Stimulated activated CD4-positive, alpha-beta T cell treated with anti-CD3 and anti-CD28 coated beads, Interleukin-1b, Interleukin-23, amount 100 ng/mL, for 1 hour (primary cell): ENCODE measurements at places on chromosomes 2 and 18.

DNA sequence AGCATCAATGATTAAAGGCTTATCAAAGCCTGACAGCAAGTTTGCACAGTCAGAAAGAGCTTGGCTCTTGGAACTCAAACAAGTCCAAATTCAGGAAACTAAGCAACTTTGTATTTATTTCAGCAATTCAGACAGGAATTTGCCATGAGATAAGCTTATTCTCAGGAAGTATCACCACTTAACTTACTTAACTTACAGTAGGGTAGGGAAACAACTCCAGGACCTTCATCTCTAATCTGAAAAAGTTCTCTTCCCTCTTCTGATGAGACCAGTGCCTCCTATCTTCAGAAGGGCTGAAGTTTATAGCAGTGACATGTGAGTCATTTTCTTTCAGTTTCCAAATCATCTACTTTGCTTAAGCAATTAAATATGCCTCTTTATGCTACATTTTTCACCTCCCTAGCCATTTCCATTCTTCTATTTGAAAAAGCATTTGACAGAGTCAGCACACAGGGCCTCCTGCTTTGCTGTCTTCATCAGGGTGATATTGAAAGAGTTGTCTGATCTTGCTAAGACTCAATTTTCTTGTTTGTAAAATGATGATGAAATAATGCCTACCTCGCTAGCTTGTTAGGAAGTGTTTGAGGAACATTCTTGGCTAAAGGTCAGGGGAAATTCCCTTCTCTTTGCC lies 389.5 kb downstream of the RND3 start:
- no peak for DNase-seq

- no peak for DNase-seq
Observed at GRCh38 chr2:86338778-86339295, 1.4 kb upstream of the REEP1 start.

- no peak for DNase-seq
Observed at GRCh38 chr2:8548065-8548618, 133.7 kb upstream of the ID2 start.

DNA sequence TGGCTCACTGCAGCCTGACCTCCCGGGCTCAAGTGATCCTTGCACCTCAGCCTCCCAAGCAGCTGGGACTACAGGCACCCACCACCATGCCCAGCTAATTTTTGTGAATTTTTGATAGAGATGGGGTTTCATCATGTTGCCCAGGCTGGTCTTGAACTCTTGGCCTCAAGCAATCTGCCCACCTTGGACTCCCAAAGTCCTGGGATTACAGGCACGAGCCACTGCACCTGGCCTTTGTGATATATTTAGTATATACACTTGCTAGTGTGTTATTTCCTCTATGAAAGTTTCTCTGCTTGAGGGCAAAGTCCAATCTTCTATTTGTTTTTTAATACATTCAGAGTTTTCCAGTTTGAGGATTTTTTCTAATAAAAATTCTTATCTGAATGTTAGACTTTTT lies 119.3 kb downstream of the GALNT3 start:
- no peak for DNase-seq

- no peak for DNase-seq
Observed at GRCh38 chr2:134217924-134218323, 35.9 kb upstream of the MGAT5 start.

DNA sequence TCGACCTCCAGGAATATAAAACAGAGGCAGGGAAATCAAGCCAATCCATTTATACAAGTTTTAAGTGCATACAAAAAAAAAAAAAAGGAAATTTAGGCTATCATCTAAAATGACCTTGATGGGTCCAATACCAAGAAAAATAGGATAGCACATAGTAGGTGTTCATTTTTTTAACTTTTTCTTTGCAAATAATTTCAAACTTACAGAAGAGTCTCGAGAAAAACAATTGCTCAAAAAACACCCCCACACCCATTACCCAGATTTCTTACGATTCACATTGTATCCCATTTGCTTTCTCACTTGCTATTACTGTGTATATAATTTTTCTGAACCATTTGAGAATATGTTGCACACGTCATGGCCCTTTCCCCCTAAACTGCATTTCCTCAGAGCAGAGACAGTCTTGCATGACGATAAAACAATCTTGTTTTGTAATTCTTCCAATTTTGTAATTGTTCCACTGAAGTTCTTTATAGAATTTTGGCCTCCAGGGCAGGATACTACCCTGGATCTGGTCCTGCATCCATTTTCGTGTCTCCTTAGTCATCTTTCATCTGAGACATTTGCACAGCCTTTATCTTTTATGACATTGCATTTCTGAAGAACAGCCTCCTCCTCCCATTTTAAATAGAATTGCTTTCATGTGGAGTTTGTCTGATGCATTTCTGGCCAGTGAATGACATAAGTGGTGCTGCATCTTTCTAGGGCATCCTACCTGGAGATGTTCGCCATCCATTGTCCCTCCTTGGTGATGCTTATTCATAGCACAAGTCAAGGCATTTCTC lies 68.9 kb downstream of the CYB5A start:
- no peak for DNase-seq

DNA sequence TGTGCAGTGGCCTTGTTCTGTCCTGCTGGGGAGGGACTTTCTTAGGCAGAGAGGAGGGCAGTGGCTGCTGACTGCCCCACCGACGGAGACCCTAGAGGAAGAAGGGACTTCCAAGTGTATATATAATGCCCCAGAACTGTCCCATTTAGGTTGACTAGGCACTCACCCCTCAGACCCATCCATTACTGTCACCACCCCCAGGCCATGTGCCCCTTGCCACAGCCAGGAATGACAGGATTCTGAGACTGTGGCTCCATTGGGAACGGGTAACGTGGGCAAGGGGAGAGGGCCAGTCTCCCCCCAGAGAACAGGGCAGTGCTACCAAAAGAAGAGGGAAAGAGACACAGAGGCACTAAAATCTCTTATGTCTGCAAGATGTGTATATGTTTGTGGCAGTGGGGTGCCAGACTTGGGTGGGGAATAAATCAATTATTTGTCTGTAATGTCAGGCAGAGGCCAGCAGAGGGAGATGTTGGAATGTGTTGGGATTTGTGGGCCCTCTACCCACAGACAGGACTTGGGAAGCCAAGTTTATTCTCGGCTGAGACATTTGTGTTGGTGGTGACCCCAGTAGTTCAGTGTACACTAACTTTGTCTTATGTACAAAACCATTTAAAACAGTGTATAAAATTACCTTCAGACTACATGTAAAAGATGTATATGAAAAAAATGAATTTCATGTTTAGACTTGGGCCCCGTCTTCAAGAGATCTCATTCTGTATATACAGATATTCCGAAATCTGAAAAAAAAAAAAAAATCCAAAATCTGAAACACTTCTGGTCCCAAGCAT lies 24.0 kb upstream of the TMEM37 start:
- DNase-seq, result no peak

DNA sequence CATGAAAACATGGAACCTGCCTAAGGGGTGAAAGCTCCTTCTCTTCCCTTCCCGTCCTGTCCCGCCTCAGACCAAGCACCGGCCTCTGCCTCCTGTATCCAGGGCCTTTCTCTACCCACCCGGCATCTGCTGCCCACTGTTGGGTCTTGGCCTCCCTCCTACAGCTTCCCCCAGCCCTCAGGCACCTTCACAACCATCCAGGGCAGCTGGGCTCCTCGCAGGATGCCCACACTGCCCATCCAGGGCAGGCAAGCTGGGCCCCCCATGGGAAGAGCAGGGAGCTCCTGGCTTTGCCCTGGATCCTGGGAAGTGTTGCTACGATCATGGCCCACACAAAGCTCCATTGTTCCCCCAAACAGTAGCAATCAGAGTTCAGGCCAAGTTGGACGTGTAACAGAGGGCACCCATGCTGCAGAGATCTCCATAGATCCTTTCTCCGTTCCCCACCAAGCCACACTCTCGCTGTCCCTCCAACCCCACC lies 206.6 kb downstream of the NDUFA10 start:
- DNase-seq, result no peak

GRCh38 chr2:44009136-44009735 lies 13.4 kb upstream of the LRPPRC start:
- no peak for DNase-seq

DNA sequence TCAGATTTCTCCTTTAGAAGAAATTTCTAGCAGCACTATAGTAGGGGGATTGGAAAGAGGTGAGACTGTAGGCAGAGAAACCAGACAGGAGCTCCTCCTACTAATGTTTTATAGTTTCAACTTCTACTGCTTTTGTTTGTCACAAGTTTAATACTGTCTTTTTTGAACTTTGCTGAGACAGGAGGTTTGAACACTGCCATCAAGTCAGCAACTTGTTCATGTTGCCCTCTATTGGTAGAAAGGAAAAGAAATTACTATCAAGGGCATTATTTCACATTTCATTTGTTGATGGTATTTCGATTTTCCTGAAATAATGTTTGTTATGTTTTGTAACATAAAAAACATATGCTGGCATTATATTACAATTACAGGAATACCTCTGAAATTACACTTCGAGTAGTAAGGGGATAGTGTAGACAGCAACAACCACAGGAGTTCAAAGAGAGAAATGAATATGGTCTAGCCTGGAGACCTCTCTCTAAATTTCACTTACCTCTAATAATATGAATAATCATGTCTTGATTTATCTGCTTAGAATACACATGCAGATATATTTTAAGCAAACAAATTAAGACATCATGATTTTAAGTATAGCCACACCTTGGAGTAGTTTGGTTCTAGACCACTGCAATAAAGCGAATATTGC lies 12.4 kb upstream of the CCDC88A start:
- DNase-seq, result no peak

- DNase-seq, result no peak
Observed at GRCh38 chr2:101486258-101486701, 11.4 kb upstream of the RFX8 start.

- no peak for DNase-seq
Observed at GRCh38 chr2:219368690-219369191, 19.0 kb downstream of the DNPEP start.

DNA sequence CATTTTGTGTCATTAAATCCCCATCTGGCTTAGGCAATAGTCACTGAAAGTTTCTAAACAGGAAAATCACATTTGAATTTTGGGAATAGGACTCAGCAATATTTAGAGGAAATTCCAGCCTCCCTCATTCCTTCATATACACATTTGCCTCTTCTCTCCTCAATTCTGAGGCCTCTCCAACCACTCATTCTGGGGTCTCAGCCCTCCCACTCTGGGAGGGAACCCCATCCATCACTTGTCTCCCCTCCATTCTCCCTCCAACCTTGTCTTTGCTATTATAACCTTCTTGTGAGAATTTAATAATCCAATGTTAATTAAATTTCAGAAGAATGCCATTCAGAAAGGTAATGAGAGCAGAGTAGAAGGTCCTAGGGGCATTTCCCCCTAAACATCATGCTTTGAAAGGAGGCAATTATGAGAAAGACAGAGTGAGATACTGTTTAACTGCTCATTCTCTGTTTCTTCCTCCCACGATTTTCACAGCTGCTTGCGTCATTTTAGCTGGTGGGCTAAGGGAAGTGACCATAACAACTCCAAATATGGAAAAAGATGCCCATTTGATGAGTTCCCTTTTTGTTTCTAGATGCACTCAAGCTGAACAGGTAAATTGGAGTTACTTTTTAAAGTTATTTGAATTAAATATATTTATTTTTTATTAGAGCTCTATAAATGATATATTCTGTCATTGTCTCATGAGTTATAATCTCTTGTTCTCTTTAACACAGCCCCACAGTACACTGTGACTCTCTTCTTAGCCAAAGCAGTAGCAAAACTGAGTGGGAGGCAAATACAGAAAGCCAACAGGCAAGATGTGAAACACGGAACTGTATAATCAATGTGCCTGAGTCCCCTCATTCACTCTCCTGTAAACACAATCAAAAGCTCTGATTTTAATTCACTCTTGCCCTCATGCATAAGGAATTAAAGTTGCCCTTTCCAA lies 135.1 kb downstream of the DLGAP1 start:
- no peak for DNase-seq

- DNase-seq, result no peak
Observed at GRCh38 chr2:143489145-143489544, 359.9 kb downstream of the ARHGAP15 start.

DNA sequence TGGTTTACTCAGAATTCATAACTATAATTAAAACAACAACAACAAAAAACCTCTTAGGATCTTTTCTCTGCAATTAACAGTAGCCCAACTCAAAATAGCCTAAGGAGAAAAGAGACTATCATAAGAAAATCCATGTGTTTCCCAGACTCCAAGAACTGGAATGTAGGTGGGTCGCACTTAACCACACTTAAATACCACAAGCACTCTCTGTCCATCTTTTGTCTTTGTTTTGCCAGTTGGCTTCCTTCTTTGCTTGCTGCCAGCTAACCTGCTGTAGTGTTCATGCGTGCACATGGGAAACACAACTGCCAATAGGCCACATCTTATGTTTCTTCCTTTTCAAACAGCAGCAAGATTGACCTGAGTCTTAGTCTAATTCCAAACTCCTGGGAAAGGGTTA lies 24.1 kb upstream of the ACVR1 start:
- DNase-seq, result no peak

DNA sequence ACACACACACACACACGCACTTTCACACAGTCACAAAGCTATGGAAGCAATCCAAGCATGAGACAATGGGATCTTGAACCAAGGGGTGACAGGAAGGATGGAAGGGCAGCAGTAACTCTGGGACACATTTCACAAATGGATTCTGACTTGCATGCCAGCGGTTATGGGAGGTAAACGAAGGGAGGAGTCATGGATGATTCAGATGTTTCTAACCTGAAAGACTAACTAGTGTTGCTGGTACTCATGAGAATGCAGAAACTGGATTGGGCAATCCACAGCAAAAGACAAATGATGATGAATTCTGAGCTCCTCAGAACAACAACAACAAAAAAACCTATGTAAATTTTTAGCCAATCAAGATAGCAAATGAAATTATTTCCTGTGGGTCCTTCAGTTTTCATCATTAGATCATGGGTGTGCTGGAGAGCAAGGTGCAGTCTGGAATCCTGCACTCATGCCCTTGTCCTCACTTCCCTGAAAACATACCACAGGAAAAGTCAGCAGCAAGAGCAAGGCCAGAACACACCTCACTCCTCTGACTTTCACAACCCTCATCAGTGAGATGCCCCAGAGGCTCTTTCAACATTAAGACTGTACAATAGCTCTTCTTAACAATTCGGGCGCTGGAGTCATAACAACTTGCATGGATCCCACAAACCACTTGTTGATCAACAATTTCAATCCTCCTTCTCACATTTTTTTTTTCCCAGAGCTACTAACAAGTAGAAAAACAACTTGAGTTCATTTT lies 32.6 kb downstream of the ABCA12 start:
- no peak for DNase-seq

DNA sequence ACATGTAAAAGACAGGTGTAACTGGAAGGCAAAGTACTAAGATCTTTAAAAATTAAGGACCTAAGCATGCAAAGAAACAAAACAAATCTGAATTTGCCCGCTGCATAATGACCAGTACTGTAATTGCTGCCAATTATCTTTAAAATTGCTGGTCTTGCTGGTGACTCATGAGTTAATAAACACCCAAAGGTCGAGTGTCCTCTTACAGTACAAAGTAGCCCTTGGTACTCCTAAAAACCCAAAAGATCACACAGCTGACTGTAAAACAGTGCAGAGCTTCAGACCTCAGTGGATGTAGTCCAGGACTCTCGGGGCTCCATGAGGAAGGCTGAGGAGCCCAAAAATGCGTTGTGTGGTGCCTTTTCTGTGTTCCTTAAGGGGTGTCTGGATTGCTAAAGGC lies 308.7 kb downstream of the CNTNAP5 start:
- no peak for DNase-seq

- no peak for DNase-seq
Observed at GRCh38 chr2:240893363-240893844, 2.6 kb downstream of the MAB21L4 start.
